ENCODE measurements at places on chromosomes 7 and 10.

- no peak overlapping the region for H3K27ac ChIP-seq
- peaks cover 22% of the 10 kb centered on the region for H3K4me1 ChIP-seq
- no peak overlapping the region for H3K4me3 ChIP-seq
- H3K27me3 ChIP-seq: no peaks in the 10 kb centered on the region
- H3K36me3 ChIP-seq: peaks cover 31% of the 10 kb centered on the region
Observed at GRCh38 chr10:110042181-110042580, 34.4 kb downstream of the ADD3 start.

GRCh38 chr7:42686594-42687156 is 225.2 kb downstream of the C7orf25 start:
- H3K27me3 ChIP-seq: no peaks in the 10 kb centered on the region
- no peak overlapping the region for H3K27ac ChIP-seq
- no peaks in the 10 kb centered on the region for H3K4me1 ChIP-seq
- no peak for DNase-seq
- H3K4me3 ChIP-seq: no peak overlapping the region
- H3K36me3 ChIP-seq: no peaks in the 10 kb centered on the region

DNA sequence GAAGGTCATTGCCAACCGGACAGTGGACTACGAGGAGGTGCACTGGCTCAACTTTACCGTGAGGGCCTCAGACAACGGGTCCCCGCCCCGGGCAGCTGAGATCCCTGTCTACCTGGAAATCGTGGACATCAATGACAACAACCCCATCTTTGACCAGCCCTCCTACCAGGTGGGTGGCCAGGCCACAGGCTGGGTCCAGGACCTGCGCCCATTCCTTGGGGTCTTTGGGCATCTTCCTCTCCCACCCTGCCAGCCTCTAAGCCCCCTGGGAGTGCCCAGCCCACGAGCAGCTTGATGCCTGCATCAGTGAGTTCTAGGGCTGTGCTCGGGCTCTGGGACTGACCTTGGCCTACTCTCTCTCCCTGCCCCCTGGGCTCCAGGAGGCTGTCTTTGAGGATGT is 25.8 kb upstream of the VSIR start:
- no peak overlapping the region for H3K4me3 ChIP-seq
- no peaks in the 10 kb centered on the region for H3K36me3 ChIP-seq
- H3K4me1 ChIP-seq: peaks cover 21% of the 10 kb centered on the region
- H3K27me3 ChIP-seq: no peaks in the 10 kb centered on the region
- no peak overlapping the region for H3K27ac ChIP-seq
- DNase-seq: no peak

- no peak for DNase-seq
- peak overlapping the region; percentile 96 for H3K27ac ChIP-seq
- peaks cover 41% of the 10 kb centered on the region for H3K4me1 ChIP-seq
- peak overlapping the region; percentile 85 for H3K4me3 ChIP-seq
- H3K36me3 ChIP-seq: peaks cover 27% of the 10 kb centered on the region
Observed at GRCh38 chr7:99379043-99379577, 4.6 kb downstream of the ARPC1B start.

DNA sequence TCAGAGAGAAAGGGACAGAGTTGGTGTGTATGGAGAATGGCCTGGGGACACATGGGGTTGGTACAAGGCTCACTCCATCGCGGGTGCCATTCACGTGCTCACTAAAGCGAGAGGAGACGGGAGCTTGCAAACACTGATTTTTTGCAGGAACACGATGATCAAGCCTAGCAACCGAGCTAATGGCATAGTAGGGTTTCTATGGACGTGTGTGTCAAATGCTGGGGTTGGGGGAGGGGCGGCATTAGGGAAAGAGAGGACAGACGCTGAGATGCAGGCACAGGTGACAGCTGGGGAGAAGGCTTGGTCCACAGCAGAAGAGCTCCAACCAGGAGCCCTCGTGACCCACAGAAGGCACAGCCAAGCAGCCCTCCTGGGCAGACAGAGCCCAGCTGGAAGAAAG is 33.9 kb downstream of the RCC1L start:
- H3K4me1 ChIP-seq: no peaks in the 10 kb centered on the region
- DNase-seq: no peak
- no peak overlapping the region for H3K27ac ChIP-seq

DNA sequence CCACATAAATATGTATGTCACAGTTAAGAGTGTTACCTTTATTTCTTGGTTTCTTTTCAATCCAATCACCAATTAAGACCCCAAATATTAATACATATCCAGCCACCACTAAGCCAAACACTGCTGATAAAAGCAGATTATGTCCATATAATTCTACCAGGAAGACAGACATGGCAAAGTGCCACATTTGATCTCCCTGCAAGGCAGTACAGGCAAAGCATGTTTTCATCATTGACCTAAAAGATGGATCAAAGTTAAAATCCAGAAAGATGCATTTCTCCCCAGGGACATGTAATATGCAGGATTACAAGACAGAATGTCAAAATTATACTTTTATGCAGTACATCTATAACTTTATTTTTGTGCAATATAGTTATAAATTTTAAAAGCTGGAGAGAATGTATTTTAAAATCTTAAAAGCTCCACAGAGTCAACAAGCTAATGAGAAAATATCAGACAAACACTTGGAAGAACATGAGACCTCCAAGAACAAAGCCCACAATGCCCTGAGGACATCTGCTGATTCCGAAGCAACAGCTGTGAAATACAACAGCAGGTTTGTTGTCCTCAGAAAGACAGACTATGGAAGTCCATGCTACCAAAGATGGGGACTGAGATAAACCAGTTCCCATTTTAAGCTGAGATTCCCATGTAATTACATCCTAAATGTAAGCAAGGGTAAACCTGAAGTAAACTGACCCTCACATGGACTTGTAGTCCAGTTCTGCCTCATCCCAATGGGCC is 54.5 kb upstream of the TOMM7 start:
- no peak overlapping the region for H3K4me3 ChIP-seq
- H3K27ac ChIP-seq: no peak overlapping the region
- peaks cover 4% of the 10 kb centered on the region for H3K36me3 ChIP-seq

- no peaks in the 10 kb centered on the region for H3K36me3 ChIP-seq
- no peak for DNase-seq
- H3K4me3 ChIP-seq: no peak overlapping the region
Observed at GRCh38 chr7:128919881-128920799, 9.6 kb upstream of the KCP start.

- H3K4me3 ChIP-seq: no peak overlapping the region
- H3K36me3 ChIP-seq: no peaks in the 10 kb centered on the region
- H3K27me3 ChIP-seq: peaks cover 12% of the 10 kb centered on the region
- H3K27ac ChIP-seq: no peak overlapping the region
Observed at GRCh38 chr7:50687096-50687495, 95.6 kb downstream of the GRB10 start.
